ENCODE measurements at places on chromosomes 12 and 14.

GRCh38 chr14:38197784-38198335 is 9.8 kb upstream of the SSTR1 start:
- no peak for DNase-seq

GRCh38 chr12:108566452-108566851 is 4.1 kb downstream of the ISCU start:
- DNase-seq: no peak

DNA sequence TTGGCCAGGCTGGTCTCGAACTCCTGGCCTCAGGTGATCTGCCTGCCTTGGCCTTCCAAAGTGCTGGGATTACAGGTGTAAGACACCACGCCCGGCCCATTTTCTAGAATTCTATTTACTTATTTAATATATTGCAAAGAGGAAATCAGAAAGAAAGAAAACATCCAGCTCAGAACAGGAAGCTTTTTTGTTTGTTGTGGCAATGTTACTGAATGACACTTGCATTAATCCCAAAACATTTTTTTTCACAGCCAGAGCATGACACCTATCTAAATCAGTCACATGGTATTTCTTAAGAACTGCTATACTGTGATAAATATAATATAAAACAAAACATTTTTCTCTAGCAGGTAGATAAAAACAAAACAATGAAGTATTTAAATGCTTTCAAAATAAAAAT is 12.6 kb downstream of the CFL2 start:
- no peak for DNase-seq

- peak; percentile 96 for DNase-seq
Observed at GRCh38 chr14:101964297-101965180, at the start of gene DYNC1H1. TSS of gene DYNC1H1 (plus strand) at chr14:101964573. CDS start at chr14:101964692, 119 bp downstream.

DNA sequence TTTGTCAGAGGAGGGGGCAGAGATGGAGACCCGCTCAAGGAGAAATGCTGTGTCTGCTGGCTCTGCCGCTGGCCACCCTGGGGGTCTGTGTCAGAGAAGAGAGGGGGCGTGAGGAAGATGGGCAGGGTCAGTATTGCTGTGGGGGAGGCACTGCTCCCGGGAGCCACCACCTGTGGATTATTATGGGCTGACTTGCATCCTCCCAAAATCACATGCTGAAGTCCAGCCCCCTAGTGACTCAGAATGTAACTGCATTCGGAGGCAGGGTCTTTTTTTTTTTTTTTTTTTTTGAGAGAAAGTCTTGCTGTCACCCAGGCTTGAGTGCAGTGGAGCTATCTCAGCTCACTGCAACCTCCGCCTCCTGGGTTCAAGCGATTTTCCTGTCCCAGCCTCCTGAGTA is 12.3 kb downstream of the ABCD4 start:
- no peak for DNase-seq

DNA sequence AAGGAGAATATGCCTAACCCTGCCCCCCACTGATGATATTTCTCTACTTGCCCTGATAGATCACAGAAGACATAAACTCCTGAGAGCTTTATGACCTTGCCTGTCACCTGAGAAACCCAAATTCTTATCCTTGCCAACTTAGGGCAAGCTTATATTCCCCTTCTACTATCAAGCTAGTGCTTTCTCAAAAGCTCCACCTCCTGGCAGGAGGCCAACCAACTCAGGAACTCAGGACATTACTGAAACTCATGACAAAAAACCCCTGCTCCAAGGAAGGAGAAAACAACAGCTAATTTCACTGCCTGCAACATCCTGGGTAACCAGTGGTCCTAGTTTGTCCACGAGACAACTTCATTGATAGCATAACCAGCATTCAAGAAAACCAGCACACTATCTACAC is 60.9 kb upstream of the FSCB start:
- DNase-seq: no peak

GRCh38 chr14:50920482-50921230 is 23.6 kb downstream of the PYGL start:
- no peak for DNase-seq

GRCh38 chr14:23654231-23654630 is 18.1 kb downstream of the DHRS2 start:
- no peak for DNase-seq

DNA sequence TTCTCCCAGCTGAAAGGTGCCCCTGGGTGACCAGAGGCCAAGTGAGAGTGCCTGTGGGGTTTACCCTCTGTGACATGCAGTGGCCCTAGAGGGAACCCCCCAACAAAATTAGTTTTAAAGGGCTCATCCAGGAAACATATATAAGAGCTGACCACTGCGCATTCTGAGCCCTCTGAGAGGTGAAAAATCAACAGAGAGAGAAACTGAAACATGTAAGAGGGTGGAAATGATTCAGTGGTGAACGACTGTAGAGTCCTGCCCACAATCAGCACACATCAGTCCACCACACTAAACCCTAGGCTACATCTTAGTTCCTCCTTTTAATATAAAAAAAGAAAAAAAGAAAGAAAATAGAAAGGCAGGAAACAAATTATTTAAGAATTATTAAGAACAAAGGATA is 21.0 kb upstream of the ACSM4 start:
- DNase-seq: no peak

DNA sequence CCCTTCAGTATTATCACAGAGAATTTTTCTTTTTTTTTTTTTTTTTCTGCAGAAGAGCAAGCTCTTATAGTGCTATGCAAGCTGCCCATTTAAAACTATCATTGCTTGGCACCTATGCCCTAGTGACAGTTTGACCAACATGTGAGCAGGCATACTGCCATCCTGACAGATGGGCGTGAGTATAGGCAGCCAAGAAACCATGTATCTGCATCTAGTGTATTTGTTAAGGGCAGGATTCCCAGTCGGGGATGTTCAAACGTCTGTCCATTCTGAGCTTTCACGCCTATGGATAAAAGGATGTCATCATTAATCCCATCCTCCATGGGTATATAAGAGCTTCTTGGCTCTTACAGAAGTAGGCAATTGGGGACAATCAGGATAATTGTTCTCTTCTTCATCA is 8.8 kb downstream of the VRK1 start:
- DNase-seq: peak; percentile 90

- DNase-seq: no peak
Observed at GRCh38 chr12:100995201-100995600, 200.6 kb downstream of the ANO4 start.

DNA sequence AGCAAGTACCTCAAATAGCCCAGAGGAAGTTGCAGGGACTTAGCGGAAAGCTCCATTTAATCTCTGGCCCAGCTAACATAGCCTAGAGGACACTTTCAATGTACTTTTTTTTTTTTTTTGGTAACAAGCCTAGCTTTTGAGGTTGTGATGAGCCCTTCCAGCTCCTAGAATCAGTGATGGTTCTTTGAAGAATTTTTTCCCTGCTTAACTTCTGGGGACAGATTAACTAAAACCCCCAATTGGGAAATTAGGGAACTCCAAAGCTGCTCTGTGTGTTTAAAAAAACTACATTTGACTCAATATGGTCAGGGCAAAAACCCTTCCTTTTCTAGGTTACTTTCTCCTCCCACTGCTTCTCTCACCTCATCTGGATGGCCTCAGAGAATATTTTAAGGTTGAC is 23.9 kb upstream of the ITGA5 start:
- DNase-seq: no peak
